ENCODE measurements at places on chromosomes 12 and 14.

- no peak for DNase-seq
Measured at GRCh38 chr14:48703728-48704467, 882.3 kb downstream of the RPS29 start.

- DNase-seq: no peak
Measured at GRCh38 chr14:68361231-68361630, 431.6 kb downstream of the ZFP36L1 start.

DNA sequence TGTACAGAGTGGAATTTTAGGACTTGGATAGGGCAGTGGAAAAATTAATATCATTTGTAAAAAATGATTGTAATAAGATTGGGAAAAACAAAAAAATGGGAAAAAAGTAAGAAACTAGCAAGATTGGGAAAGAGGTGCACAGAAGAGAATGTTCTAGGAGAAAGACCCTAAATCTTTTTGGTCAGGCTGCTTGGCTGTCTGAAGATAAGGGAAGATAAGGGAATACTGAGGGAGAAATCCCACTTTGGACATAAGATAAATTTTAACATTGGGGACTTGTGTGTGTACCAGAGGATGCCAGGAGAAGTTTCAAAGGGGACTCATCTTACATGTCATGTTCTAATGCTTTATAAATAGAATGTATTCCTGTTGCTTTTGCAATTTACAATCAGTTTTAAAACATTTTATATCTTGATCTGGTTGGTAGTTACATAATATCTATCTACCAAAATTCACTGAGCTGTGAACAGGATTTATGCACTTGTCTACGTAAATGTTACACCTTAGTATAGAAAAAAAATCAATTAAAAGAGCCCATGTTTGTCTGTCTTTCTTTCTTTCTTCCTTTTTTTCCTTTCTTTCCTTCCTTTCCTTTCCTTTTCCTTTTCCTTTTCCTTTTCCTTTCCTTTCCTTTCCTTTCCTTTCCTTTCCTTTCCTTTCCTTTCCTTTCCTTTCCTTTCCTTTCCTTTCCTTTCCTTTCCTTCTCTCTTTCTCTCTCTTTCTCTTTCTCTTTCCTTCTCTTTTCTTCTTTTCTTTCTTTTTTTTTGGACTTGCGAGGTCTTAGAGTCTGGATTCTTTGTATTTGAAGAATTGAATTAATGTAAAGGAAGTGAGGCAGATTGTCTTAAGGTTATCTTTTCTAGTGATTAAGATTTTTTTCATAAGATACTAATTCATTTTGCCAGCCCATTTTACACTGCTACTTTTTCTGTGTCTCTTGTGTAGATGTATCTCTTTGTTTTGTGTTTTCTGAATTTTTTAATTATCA is 66.1 kb downstream of the KTN1 start:
- DNase-seq: no peak

GRCh38 chr12:68276402-68276930 is 23.1 kb upstream of the IL22 start:
- no peak for DNase-seq

GRCh38 chr14:31395572-31396205 is 24.7 kb downstream of the HEATR5A start:
- no peak for DNase-seq

- no peak for DNase-seq
Measured at GRCh38 chr14:101736071-101736470, 25.4 kb upstream of the PPP2R5C start.

DNA sequence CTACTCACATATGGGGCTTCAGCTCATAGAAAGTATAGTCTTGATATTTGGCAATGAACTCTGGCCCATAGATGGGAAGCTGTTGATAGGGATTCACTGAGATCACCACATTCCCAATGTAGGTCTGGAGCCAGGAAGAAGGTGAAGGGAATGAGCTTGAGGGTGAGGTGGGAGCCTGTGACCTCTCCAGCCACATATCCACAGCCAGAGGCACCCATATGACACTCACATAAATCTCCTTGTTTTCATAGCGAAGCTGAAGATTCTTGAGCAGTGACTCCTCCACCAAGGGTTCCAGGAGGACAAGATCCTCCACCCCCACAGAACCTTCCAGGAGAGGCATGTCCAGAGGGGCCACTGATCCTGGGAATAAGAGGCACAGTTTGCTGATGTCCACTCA is 1.9 kb downstream of the MYO1A start:
- DNase-seq: no peak

DNA sequence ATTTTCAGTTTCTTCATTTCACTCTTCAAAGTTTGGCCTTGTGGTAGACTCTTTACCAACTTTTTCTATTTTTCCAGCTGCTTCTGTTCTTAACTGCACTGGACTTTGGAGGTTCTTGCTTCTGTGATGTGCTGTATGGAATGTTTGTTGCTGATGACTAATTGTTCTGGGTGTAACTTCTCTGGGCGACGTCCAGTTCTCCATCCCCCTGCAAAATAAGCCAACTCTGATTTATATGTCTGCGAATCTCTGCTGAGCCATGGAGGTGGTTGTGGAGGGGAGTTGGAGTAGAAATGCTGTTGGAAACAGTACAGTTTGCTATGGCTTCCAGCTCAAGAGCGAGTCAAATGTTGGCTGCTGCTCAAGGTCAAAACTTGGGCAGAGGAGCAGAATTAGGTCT is 113.9 kb upstream of the DYRK2 start:
- no peak for DNase-seq

DNA sequence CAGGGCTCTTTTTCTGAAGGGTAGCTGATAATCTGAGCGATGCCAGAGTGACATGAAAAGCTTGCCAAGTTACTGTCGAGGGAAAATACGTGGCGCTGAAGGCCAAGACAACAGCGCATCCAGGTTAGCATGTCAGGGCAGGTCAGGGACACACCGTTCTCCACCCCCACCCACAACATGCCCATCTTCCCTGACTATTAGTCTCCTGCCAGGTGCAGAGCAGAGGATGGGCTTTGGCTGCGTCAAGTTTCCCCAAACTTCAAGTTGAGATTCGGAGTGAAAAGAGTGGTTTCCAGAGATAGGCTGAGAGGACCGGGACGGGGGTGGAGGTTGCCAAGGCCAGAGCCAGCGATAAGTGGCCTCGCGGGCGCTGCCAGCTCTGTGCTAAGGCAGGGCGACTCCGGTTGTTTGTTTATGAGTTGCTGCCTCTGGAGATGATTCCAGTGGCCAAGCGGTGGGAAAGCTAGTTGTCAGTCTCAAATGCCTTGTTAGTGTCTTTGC is 1.7 kb downstream of the TRHDE start:
- DNase-seq: no peak

DNA sequence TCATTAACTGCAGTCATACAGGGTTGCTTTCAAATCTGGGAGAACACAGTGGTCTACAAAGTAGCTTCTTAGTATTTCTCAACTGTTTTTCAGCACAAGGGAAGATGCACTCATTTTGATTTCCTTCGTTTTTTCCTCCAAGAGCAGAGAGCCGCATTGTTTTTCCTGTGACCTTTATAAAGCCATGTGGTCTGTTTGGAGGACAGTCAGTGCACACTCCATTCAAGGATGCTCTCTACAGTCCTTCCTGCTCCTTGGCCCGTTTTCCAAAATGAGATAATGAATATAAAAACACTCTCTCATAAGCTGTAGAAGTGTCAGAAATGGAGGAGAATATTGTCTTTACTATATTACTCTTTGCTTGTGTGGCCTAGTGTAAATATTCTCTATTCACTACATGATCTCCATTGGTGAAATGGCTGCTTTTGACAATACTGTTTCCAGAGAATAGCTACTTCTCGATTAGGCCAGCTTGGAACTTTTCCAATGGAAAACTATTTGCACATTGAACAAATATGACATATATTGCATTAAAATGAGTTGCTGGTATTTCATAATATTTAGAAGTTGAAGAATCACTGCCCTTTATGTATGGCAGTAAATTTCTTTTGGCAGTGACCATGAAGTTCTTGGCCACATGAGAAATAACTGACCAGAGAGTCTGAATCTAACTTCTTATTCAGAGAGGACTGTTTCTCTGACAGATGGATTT is 393.1 kb upstream of the RGS6 start:
- DNase-seq: no peak

DNA sequence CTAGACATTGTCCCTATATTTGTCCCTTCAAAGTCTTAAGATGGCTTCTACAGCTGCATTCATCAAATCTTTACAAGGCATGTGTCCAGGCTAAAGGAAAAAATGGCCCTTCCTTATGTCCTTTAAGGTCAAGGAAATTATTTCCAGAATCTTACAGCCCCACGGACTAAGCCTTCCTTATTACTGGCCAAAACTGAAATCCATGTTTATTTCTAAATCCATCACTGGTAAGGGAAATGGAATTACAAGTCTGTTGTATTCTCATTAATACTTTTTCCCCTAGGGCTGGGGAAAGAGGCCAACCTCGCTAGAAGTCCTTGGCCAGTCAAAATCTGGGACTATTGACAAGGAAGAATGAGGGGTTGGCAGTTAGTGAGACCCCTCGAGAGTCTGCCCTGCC is 252.5 kb downstream of the TMEM132C start:
- no peak for DNase-seq

DNA sequence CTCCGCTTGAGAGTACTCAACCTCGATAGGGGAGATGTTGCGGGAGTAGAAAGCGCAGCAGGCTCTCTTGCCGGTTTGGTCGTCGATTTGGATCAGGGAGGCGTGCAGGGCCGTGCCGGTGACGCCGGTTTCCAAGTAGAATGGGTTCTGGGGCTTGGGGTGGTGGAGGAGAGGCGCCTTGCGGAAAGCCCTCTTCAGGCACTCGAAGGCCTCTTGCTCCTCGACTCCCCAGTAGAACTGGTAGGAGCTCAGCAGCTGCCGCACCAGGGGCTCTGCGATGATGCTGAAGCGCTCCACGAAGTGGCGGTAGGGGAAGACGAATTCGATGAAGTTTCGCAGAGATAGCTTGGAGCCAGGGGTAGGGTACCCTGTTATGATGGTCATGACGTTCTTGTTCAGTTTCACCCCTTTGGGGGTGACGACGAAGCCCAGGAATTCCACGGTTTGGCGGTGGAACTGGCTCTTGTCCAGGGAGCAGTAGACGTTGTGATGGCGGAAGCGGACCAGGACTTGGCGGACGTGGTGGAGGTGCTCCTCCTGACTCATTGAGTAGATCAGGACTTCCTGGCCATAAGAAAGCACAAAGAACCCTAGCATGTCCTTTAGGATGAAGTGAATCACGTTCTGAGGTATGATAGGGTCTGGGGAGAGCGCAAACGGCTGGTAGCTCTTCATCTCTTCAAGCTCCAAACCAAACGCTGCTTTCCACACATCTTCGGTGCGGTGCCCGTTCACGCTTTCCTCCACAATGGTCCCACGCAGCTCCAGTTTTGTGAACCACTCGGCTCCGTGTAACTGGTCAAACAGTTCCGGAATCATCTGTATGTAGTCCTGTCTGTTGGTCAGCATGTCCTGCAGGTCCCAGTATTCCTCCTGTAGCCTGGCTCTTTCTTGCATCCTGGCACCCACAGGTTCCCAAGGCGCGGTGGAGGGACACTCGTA is 21.2 kb downstream of the RTL1 start:
- DNase-seq: no peak

DNA sequence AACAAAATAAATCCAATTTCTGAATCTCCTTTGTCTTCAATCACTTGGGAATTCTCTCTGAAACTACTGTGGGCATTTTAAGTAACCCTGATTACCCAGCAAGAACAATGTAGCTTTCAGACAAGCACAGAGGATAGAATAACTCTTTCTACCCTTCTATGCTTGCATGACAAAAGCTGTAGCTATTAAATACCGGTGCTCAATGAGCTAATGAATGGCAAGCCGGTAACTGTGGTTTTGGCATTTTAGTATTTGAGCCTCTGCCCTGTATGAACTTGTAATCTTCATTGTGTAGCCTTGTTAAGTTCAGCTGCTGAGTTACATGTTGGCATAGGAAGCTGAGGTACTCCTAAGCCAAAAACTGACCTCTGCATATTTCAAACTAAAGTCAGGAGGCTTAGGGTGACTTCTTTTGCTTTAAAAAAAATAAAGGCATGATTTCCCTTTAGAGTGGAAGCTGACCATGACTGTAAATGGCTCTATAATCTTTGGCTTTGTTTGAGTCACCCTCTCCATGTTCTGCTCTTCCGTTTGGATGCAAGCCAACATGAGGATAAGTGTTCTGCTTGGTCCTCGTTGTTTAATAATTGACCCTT is 171.0 kb upstream of the HIF1A start:
- DNase-seq: no peak

DNA sequence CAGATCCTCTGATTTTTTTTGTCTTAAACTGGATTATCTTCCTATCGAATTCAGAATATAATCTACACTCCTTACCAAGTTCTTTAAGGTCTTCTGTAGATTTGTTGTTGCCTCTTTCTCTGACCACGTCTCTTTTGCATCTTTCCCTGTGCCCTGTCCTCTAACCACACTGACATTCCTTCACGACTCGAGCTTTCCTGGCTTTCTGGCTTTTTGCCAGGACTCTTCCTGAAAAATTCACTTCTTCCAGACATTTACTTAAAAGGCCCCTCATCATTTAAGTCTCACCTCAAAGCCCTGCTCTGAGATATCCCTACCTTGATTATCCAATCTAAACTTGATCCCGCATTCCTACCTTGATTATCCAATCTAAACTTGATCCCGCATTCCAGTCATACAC is 422.3 kb upstream of the DCN start:
- DNase-seq: no peak

DNA sequence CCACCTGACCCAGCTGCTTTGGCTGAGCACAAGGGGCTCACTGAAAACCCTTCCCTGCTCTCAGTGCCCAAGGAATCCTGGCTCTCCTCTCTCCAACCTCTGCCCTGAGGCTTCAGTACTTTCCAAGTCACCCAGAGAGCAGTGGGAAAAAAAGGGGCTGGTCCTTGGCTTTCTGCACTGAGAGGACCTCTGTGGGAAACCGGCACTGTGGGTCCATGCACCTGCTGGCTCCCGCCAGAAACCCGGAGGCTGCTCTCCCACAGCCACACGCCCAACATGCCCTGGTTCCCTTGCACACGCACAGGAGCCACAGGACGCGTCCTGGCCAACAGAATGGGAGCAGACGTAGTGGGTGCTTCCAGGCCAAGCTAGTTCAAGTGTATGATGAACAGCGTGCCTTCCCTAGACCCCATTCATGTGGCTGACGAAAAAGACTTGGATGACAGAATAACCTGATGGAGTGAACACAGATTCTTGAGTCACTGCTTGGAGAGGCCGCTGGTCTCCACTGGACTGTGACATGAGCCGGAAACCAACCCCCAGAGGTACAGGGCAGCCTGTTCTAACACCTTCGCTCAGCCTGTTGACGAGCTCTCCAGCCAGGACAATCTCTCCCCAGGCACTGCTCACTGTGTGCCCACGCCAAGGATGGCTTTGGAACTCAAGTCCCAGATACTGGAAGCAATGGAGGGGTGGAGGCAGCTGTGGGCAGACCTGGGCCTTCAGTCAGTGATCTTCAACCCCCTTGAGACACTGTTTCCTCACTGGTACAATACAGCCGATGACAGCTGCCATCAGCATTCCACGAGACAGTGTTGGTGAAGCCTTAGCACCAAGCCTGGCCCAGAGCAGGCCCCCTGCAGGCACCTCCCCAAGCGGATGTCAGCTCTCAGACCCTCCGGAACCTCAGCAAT is 87.7 kb downstream of the ITPK1 start:
- no peak for DNase-seq

GRCh38 chr12:112091563-112091962 is 17.0 kb downstream of the NAA25 start:
- no peak for DNase-seq

- no peak for DNase-seq
Measured at GRCh38 chr14:100345711-100346110, 22.6 kb downstream of the SLC25A47 start.

Measured in stimulated activated CD4-positive, alpha-beta T cell treated with anti-CD3 and anti-CD28 coated beads, TNF-alpha, amount 100 ng/mL, for 24 hours (primary cell).